Right ventricle myocardium inferior (tissue), 1 donor: ENCODE measurements at places on chromosomes 3 and 15. TPM values are rescaled to one million over a fixed set of nuclear protein-coding genes. Genes with fewer than 3 reads are reported as not detected.

Gene SLC22A14
- not detected for total RNA-seq

Gene TM4SF18
- total RNA-seq = 15.8 TPM

Gene KLHL6
- 0.97 TPM for total RNA-seq

Gene GP5
- total RNA-seq = not detected

Gene CGNL1
- 10.0 TPM for total RNA-seq

Gene FOXL2
- not detected for total RNA-seq

Gene PAQR5
- total RNA-seq = 1.1 TPM

Gene LSAMP
- 5.0 TPM for total RNA-seq

Gene MESP2
- total RNA-seq = 0.51 TPM

Gene IGF2BP2
- 15.9 TPM for total RNA-seq

Gene LYSMD2
- total RNA-seq = 4.8 TPM

Gene NANOGP8
- total RNA-seq = not detected

Gene ALPK3
- 132 TPM for total RNA-seq

Gene HEXA
- total RNA-seq = 64.3 TPM

Gene LRRC34
- total RNA-seq = 1.6 TPM

Gene CLRN1
- not detected for total RNA-seq

Gene NR1I2
- not detected for total RNA-seq

Gene TF
- total RNA-seq = 15.7 TPM

Gene MKRN3
- total RNA-seq = 0.97 TPM
